Gastrocnemius medialis (tissue), 4 donors: ENCODE measurements at places on chromosomes 1 and 21. TPM values are rescaled to one million over a fixed set of nuclear protein-coding genes. Genes with fewer than 3 reads are reported as not detected.

HUNK gene
- total RNA-seq: not detected

SLFNL1 gene
- 1.1 TPM for total RNA-seq

DNA sequence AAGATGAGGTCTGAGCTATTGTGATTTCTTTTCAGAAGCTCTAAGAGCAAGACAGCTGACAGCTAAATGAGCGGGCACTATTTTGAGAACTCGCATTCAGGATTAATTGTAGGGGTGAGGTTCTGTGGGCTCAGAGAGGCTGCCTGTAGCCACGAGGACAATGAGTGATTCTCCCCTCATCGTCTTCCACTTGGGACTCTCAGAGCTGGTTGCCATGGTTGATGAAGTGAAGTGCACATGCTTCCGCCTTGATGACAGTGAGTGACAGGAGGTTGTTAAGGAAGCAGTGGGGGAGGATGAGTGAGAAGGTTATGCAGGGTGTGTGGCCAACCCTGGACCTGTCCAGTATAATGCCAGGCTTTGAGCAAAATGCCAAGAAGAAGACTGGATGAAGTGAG, 341.7 kb downstream of the PCP4 start:
- H3K4me3 ChIP-seq: no peak overlapping the region
- H3K4me1 ChIP-seq: no peaks in the 10 kb centered on the region
- no peaks in the 10 kb centered on the region for H3K27me3 ChIP-seq
- DNase-seq: no peak

- H3K36me3 ChIP-seq: no peaks in the 10 kb centered on the region
- no peaks in the 10 kb centered on the region for H3K4me1 ChIP-seq
Observed at GRCh38 chr1:175600721-175601440, 142.5 kb downstream of the TNR start.

- H3K4me3 ChIP-seq: no peak overlapping the region
- peaks cover 13% of the 10 kb centered on the region for H3K4me1 ChIP-seq
- no peak overlapping the region for H3K27ac ChIP-seq
Observed at GRCh38 chr1:41051022-41051421, 29.5 kb upstream of the SLFNL1 start.

LRRC71 gene
- not detected for total RNA-seq

DNA sequence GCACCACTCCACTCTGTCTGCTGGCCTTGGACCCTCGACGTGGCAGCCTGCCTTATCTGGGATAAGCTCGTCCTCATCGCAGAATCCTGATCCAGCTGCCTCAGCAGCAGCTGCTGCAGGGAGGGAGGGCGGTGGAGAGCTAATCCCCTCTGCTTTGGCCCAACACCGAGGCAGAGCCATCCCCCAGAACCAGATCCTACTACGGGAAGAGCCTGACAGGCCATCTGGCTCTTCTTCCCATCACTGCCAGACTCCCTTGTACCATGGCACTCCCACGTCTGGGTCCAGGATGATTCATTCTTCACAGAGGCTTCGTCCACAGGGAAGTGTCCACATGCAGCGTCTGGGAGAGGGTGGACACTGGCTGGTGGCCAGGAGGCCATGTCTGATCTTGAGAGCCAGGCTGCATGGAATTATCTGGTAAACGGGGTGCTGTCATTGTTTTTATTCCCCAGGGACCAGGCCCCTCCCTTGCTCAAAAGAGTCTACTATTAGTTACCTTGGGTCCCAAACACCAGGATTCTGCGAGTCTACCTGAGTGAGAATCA, 14.6 kb upstream of the PKP1 start:
- H3K27me3 ChIP-seq: peaks cover 2% of the 10 kb centered on the region
- no peak overlapping the region for H3K27ac ChIP-seq
- no peaks in the 10 kb centered on the region for H3K36me3 ChIP-seq
- no peak overlapping the region for H3K4me3 ChIP-seq
- no peak for DNase-seq
- H3K4me1 ChIP-seq: no peaks in the 10 kb centered on the region

DIRAS3 gene
- total RNA-seq: 0.59 TPM

DNA sequence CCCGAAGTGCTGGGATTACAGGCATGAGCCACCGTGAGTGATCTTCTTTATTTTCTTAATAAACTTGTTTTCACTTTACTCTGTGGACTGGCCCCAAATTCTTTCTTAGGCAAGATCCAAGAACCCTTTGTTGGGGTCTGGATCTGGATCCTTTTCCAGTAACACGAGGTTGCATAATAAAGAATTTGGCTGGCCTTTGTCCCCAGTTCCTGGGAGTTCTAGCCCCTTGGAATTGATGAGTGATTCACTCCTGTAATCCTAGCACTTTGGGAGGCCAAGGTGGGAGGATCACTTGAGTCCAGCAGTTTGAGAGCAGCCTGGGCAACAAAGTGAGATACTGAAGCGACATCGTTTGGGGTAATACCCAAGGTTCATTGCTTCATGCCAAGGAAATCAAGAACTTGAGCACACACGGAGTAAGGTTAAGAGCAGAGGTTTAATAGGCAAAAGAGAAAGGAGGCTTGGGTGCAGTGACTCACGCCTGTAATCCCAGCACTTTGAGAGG, 2.2 kb upstream of the TOMM20 start:
- H3K27ac ChIP-seq: no peak overlapping the region
- peaks cover 18% of the 10 kb centered on the region for H3K4me1 ChIP-seq
- H3K4me3 ChIP-seq: no peak overlapping the region
- H3K27me3 ChIP-seq: no peaks in the 10 kb centered on the region
- peaks cover 29% of the 10 kb centered on the region for H3K36me3 ChIP-seq
- DNase-seq: no peak

- no peaks in the 10 kb centered on the region for H3K36me3 ChIP-seq
- H3K27ac ChIP-seq: no peak overlapping the region
- no peaks in the 10 kb centered on the region for H3K27me3 ChIP-seq
- peaks cover 10% of the 10 kb centered on the region for H3K4me1 ChIP-seq
- no peak overlapping the region for H3K4me3 ChIP-seq
- DNase-seq: no peak
Observed at GRCh38 chr1:28516518-28516956, 10.7 kb downstream of the RCC1 start.

DNA sequence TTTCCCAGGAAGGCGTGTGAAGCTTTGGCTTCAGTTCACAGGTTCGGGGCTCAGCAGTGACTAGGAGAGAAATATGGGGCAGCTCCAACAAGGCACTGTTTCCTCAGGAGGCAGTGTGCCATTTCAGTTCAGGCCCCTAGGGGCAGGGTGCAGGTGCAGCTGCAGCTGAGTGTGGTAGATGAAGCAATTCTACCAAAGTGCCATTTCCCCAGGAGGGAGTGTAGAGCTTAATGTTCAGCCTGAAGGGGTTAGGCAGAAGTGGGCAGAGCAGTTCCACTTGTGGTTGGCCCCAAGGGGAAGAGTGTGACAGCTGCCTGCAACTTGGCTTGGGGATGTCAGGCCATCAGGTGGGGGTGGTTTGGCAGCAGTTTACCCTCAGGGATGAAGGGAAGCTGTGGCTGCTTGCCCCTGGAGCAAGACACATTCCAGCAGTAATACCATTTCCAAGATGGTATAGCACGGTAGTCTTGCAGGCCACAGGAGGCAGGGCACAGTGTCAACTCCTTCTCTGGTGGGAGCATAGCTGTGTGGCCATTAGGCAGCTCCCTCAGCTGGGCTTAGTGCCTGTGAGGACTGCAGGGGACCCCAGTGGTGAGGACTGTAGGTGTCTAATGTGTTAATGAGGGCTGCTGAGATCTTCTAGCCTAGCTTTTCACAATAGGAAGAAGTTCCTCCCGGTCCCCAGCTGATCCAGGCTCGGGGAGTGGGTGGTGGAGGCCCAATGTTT, 34.7 kb downstream of the RGSL1 start:
- DNase-seq: no peak
- H3K27ac ChIP-seq: no peak overlapping the region
- H3K27me3 ChIP-seq: no peaks in the 10 kb centered on the region
- no peaks in the 10 kb centered on the region for H3K4me1 ChIP-seq
- H3K36me3 ChIP-seq: no peaks in the 10 kb centered on the region
- no peak overlapping the region for H3K4me3 ChIP-seq

CFHR5 gene
- total RNA-seq: not detected

- H3K4me3 ChIP-seq: no peak overlapping the region
- no peak for DNase-seq
- H3K4me1 ChIP-seq: no peaks in the 10 kb centered on the region
- H3K27ac ChIP-seq: no peak overlapping the region
Observed at GRCh38 chr1:241229216-241229615, 127.8 kb downstream of the RGS7 start.

DNA sequence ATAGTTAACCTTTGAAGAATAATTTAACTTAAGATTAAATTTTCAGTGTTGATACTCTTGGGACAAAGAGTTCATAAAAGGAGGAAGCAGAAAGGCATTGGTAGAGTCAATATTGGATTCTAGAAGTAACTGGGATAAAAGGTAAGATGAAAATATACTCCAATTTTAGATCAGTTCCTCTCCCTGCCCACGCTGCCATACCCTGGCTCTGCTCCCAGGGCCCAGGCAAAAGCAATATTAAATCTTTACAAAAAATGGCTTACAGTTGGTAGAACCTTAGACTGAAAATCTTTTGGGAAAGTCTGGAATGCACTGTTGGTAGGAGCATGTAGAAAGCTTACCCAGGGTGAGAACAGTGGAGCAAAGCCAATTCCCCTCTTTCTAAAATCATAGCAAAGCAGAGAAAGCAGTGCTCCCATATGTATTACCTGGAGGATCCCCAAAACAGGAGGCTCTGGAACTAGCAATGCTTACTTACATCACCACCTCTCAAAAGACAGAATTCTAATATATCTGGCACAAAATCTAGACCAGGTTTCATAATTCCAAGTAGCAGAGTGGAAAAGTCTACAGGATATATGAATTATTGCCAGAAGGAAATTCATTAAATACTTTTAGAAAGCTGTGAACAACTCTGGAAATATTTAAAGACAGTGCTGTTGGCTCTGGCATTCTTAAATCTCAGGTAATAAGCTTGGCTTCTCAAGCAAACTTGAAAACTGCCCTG, 24.5 kb downstream of the KIAA0319L start:
- H3K27ac ChIP-seq: no peak overlapping the region
- H3K36me3 ChIP-seq: peaks cover 7% of the 10 kb centered on the region
- peaks cover 24% of the 10 kb centered on the region for H3K4me1 ChIP-seq

GRCh38 chr1:80565406-80565805, 1235.3 kb upstream of the ADGRL2 start:
- no peak overlapping the region for H3K4me3 ChIP-seq
- DNase-seq: no peak

DCDC2B gene
- total RNA-seq: not detected
